ENCODE measurements at places on chromosomes 11 and 22.

- DNase-seq = no peak
These were observed 987 bp downstream of the C1QTNF6 start for GRCh38 chr22:37186997-37187522.

GRCh38 chr11:119918347-119918746 is 189.3 kb upstream of the NECTIN1 start:
- no peak for DNase-seq

DNA sequence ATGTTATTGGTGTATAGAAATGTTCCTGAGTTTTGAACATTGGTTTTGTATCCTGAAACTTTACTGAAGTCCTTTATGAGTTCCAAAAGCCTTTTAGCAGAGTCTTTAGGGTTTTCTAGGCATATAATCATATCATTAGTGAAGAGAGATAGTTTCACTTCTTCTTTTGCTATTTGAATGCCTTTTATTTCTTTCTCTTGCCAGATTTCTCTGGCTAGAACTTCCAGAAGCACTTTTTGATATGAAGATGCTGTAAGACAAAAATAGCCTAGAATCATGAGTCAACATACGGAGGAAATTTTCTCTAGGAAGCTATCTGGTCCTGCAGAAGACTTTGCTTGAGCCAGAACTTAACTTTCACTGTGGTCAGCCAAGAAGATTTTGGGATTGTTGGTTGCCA is 86.7 kb upstream of the IZUMO1R start:
- no peak for DNase-seq

DNA sequence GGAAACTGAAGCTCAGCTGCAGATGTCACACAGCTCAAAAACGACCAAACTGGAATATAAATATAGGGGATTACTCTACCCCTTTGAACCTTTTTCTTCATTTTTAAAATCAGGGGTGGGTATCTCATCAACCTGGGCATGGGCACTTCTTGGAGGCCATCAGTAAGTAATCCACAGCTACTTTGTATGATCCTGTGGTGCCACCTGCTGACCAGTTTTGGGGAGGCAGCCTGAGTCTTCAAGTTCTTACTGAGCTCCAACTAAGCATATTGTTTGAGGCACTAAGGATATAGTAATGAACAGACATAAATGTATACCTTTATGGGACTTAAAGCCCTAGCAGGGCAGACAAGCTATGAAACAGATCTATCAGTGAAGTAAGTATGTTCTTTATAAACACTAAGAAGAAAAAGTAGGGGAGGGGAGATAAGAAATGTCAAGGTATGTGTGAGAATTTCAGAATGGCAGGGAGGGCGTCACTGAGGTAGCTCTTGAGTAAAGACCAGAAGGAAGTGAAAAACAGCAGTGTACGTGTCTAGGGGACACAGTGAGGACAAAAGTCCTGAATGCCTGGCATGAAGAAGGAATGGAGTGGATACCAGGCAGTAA is 18.4 kb downstream of the TUB start:
- peak; percentile 72 for DNase-seq

DNA sequence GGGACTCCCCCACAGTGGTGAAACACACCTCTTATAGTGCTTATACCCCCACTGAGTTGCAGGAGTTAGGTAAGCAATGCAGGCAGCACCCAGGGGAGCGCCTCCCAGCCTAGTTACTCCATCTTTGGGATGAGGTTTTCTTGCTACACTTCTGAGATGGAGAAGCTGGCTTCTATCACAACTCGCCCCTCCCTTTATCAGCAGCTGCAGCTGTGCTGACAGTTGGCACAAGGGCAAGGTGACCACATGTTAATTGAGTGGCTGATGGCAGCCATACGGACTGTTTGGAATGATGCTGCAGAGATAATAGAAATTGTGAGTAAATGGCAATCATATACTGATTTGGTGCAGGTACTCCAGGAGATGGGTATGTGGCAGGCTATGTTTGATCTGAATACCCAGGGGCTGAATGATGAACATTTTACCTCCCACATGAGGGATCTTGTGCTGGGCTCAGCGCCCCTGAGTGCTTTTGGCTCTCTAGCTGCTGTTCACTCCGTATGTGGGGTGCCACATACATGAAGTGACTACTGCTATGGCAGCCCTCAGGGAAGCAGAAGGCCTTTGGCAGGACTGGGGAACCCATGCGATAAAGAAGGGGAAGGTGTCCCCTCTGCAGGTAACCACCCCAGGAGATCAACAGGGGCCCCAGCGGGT is 29.2 kb upstream of the KCNA4 start:
- DNase-seq = no peak

DNA sequence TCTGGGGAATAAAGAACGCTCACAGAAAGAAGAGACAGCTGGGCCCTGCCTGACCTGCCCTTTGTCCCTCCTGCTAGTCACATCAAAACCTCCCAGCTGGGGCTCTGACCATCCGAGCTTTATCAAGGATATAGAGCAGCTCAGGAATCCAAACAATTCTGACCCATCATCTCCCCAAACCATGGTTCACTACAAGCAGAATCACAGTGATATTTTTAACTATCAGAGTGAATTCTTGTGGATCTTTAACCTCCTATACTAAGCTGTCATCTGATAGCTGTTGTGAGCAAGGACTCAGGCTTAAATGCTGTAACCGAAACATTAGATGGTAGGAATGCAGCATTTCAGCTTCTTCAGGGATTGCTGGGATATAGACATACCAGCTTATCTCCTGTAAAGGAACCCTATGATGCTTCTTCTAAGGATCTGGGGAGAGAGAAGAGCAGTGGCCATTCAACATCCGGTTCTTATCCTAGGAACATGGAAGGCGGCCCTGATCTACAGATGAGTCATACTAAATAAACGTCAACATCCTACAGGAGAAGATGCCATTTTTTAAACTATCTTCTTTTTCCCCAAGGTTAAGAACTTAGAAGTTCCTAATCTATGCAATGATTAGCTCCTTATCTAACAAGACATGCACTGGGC is 84.7 kb upstream of the AKIP1 start:
- no peak for DNase-seq

GRCh38 chr11:14585438-14585837 is 58.2 kb upstream of the PDE3B start:
- no peak for DNase-seq

Data from iPS-NIHi11 (cell line).